ENCODE measurements at places on chromosomes 2 and 18. TPM values are rescaled to one million over a fixed set of nuclear protein-coding genes. Genes with fewer than 3 reads are reported as not detected.

ACMSD gene
- total RNA-seq: not detected

NAT8 gene
- total RNA-seq: not detected

NLRC4 gene
- total RNA-seq: not detected

TGFA gene
- total RNA-seq: not detected

ABCG8 gene
- total RNA-seq: not detected

COL3A1 gene
- 408 TPM for total RNA-seq

RTP5 gene
- total RNA-seq: not detected

ASPRV1 gene
- 0.28 TPM for total RNA-seq

CPO gene
- not detected for total RNA-seq

SKA1 gene
- 13.9 TPM for total RNA-seq

CFAP221 gene
- total RNA-seq: not detected

MC5R gene
- total RNA-seq: not detected

MEMO1 gene
- 33.6 TPM for total RNA-seq

AQP4 gene
- not detected for total RNA-seq
